Activated T-helper 1 cell treated with anti-CD3 and anti-CD28 coated beads, Interleukin-12 subunit alpha, Interleukin-12 subunit beta, Interleukin-2, Interleukin-4 antibody, amounts not matched to agents 30 ng/mL and 10 ng/mL and 1 ng/mL, durations not matched to agents 14 hours and 24 hours and 36 hours (primary cell): ENCODE measurements at places on chromosomes 13 and 19. TPM values are rescaled to one million over a fixed set of nuclear protein-coding genes. Genes with fewer than 3 reads are reported as not detected.

IGLON5 gene
- total RNA-seq: 1.2 and 1.3 TPM in 2 replicates

PRSS57 gene
- not detected in 2 replicates for total RNA-seq

KLK2 gene
- total RNA-seq: not detected in 2 replicates

MEIOSIN gene
- not detected in 2 replicates for total RNA-seq

UGGT2 gene
- 0.26 TPM in 1 of 2 replicates, not detected in the other for total RNA-seq

CDC42EP5 gene
- not detected in 2 replicates for total RNA-seq

KLC3 gene
- not detected in 2 replicates for total RNA-seq

NLRP11 gene
- not detected in 2 replicates for total RNA-seq

ZNF440 gene
- total RNA-seq: 6.7 and 9.2 TPM in 2 replicates

RFPL4AL1 gene
- total RNA-seq: not detected in 2 replicates

CCL25 gene
- total RNA-seq: not detected in 2 replicates

GATAD2A gene
- 139 and 142 TPM in 2 replicates for total RNA-seq

CCDC106 gene
- 7.3 and 9.0 TPM in 2 replicates for total RNA-seq

SARS2 gene
- total RNA-seq: 36.5 and 38.4 TPM in 2 replicates

ZNF256 gene
- total RNA-seq: 2.5 and 3.4 TPM in 2 replicates

NLRP7 gene
- total RNA-seq: not detected in 2 replicates

ASPDH gene
- total RNA-seq: not detected in 2 replicates

CATSPERD gene
- not detected in 2 replicates for total RNA-seq

SIGLEC6 gene
- total RNA-seq: 0.98 and 1.6 TPM in 2 replicates

MAST1 gene
- 1.4 and 1.7 TPM in 2 replicates for total RNA-seq

CGB7 gene
- not detected in 2 replicates for total RNA-seq

IZUMO4 gene
- 6.7 and 7.1 TPM in 2 replicates for total RNA-seq

PSG2 gene
- not detected in 2 replicates for total RNA-seq

SLITRK6 gene
- not detected in 2 replicates for total RNA-seq

ZNF708 gene
- total RNA-seq: 9.6 and 9.9 TPM in 2 replicates

PDX1 gene
- not detected in 2 replicates for total RNA-seq

KLK8 gene
- total RNA-seq: not detected in 2 replicates

MUC16 gene
- not detected in 2 replicates for total RNA-seq

FOSB gene
- 16.8 and 17.2 TPM in 2 replicates for total RNA-seq

DGKH gene
- total RNA-seq: 13.1 and 14.1 TPM in 2 replicates

ZNF177 gene
- 0.18 TPM in 1 of 2 replicates, not detected in the other for total RNA-seq

CYSLTR2 gene
- total RNA-seq: 0.75 and 0.78 TPM in 2 replicates

SIGLEC8 gene
- 0.10 and 0.13 TPM in 2 replicates for total RNA-seq

GCDH gene
- total RNA-seq: 65.9 and 68.8 TPM in 2 replicates

TMEM145 gene
- 0.56 and 2.1 TPM in 2 replicates for total RNA-seq

CPT1C gene
- 3.1 and 3.9 TPM in 2 replicates for total RNA-seq

KLK3 gene
- not detected in 2 replicates for total RNA-seq

ZFP14 gene
- total RNA-seq: 0.83 and 1.7 TPM in 2 replicates

AMH gene
- total RNA-seq: 2.2 and 4.5 TPM in 2 replicates
